ENCODE measurements at places on chromosomes 4 and X.

DNA sequence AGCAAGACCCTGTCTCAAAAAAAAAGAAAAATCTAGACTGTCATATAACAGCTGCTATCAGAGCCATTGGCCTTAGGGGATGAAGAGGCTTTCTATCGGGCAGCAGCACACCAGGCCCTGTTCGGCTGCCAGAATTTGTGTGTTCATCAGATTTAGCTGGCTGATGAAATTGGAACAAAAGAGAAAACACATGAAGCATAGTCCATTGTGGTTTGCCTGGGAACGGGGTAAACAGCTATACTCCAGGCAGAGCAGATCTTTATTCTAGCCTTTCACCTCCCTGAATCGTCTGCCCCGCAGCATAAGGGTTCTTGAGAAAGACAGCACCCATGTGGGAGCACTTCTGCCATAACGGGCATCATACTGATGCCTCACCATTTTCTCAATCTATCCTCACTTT lies 11.6 kb downstream of the TKTL1 start:
- DNase-seq: no peak

GRCh38 chrX:5681159-5681558 lies 547.5 kb downstream of the NLGN4X start:
- DNase-seq: no peak

- DNase-seq: no peak
These were observed 70.8 kb downstream of the RGS12 start for GRCh38 chr4:3363411-3364141.

DNA sequence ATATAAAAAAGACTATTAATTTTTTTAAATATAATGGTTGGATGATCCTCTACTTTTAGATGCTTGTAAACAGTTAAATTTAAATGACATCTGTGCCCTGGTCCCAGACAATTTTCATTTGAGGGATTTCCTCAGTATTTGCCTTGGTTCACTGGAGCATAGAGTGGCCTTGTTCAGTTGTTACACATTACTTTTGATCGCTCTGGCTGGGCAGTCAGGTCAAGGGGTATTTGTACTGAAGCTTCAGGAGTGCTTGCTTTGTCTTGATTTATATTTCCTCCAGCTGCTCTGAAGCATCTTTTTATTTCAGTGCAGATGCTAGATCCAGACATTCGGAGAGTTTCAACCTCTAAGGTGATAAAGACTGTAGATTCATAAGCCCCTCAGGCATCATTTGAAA lies 50.0 kb downstream of the COMMD8 start:
- no peak for DNase-seq

DNA sequence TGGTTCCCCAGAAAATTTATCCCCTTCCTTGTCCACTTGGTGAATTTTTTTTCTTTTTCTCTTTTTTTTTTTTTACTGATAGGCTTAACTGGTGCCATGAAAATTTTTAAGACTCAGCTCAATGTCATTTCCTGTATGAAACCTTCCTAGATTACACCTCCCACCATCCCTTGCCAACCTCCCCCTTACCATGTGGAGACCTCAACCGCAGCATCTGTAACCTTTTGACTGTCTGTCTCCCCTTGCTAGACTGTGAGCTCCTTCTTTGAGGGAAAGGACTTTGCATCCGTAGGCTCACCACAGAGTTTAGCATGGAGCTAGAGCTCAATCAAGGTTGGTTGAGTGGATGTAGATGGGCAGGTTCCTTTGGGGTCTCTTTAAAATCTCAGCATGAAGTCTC lies 5.2 kb upstream of the PGRMC1 start:
- no peak for DNase-seq

DNA sequence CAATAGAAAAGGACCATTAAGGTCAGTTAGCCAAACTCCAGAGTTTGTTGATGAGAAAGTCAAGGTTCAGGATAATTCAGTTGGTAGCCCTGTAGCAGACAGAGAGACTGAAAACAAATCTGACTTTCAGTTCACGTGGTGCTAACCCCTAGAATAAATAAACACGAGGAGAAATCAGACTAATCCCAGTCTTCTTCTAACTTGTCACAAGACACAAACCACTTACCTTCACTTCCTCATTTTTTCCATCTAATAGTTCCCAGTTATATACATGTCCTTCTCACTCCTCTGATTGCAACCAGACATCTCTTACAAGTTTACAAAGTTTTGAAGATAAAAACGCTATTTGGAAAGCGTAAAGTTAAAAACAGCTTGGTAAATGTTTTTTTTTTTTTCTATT lies 7.7 kb downstream of the TLR7 start:
- no peak for DNase-seq

GRCh38 chr4:90994851-90995574 lies 867.8 kb downstream of the CCSER1 start:
- DNase-seq: no peak

DNA sequence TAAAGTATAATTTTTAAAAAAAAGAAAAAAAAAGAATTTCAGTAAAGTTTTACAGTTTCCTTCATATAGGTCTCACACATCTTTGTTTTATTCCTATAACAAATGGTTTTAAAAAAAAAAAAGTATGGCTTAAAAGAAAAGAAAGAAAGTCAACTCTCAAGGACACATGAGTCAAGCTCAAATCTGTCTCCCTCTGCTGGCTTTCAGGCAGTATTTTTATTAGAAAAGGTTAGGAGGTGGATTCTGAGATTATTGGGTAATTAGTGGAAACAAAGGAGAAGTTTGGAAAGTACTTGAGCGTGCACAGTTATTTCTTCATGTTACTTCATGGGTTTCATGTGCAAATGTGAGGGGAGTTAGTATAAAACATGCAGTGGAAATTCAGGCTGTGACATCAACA lies 36.6 kb upstream of the BTC start:
- no peak for DNase-seq

Measured in GM13977 (cell line).